Mesothelial cell of epicardium (in vitro differentiated cells): ENCODE measurements at places on chromosomes 2 and 18. TPM values are rescaled to one million over a fixed set of nuclear protein-coding genes. Genes with fewer than 3 reads are reported as not detected.
A peak's percentile ranks its signal among the peaks of the same experiment; 100 is the strongest.

- peaks cover 4% of the 10 kb centered on the region for H3K36me3 ChIP-seq
- H3K27ac ChIP-seq: no peak overlapping the region
- DNase-seq: no peak
- no peak overlapping the region for H3K4me3 ChIP-seq
Observed at GRCh38 chr2:98580656-98581284, 27.5 kb downstream of the COA5 start.

DNA sequence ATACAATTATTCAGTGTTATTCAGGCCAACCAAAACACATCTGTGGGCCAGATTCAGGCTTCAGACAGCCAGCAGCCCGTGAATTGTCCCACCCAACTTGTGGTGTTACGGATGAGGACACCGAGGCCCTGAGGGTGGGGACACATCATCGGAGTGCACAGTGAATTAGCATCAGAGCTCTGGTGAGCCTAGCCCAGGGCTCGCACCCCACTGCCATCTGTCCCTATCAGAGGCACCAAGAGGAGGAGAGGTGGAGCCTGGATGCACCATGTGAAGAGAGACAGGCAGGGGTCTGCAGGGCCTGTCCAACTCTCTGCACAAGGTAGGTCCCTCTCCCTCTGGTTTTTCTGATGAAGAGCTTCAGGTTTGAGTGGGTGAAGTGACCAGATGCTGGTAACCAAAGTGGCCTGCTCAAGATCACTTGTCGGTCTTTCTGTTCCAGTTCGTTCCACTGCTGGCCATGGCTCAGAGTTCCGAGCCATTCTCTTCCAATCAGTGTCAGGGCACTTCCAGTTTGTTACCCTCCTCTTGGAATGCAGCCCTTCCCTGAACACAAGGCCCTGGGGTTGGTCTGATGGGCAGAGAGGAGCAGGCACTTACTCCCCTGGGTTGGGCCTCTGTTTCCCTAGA is 14.8 kb upstream of the GLI2 start:
- H3K27ac ChIP-seq: no peak overlapping the region
- peaks cover 16% of the 10 kb centered on the region for H3K4me1 ChIP-seq
- H3K36me3 ChIP-seq: no peaks in the 10 kb centered on the region
- no peaks in the 10 kb centered on the region for H3K27me3 ChIP-seq

DNA sequence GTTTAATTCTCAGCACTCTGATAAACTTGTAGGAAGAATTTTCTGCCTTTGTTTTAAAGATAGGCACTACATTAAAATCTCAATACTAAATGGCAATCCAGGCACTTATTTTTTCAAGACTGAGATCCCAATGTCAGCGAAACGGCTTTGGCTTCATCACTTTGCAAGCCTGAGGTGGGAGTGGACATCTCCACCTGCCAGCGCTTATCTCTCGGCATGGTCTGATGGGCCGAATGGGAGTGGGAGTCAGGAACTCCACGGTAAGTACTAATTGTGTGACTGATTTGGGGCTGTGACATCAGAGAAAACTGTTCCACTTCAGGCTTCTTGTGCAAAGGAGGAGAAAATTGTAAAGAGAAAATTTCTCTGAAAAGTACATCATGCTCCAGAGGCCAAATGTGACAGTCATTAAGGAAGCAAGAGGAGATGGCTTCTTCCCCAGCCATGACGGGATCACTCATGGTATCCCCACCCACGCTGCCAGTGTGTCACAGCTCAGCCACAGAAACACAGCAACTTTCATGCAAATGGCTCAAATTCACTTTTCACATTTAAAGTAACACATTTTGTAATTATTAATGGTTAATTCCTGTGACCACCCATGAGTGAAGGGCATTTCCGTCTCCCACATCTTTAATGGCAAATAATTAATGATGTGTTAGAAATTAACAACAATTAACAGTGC is 385.5 kb upstream of the HNRNPA3 start:
- H3K4me1 ChIP-seq: peaks cover 5% of the 10 kb centered on the region
- H3K36me3 ChIP-seq: no peaks in the 10 kb centered on the region
- no peak for DNase-seq
- no peak overlapping the region for H3K4me3 ChIP-seq
- H3K27ac ChIP-seq: no peak overlapping the region

- no peak overlapping the region for H3K27ac ChIP-seq
- H3K4me1 ChIP-seq: no peaks in the 10 kb centered on the region
- no peak overlapping the region for H3K4me3 ChIP-seq
- no peaks in the 10 kb centered on the region for H3K27me3 ChIP-seq
- H3K36me3 ChIP-seq: no peaks in the 10 kb centered on the region
- no peak for DNase-seq
Observed at GRCh38 chr2:195842932-195843331, 185.9 kb downstream of the SLC39A10 start.

- peaks cover 33% of the 10 kb centered on the region for H3K27me3 ChIP-seq
- H3K36me3 ChIP-seq: no peaks in the 10 kb centered on the region
- DNase-seq: no peak
- no peak overlapping the region for H3K4me3 ChIP-seq
- H3K27ac ChIP-seq: no peak overlapping the region
Observed at GRCh38 chr2:62569907-62570841, 64.2 kb upstream of the TMEM17 start.

DNA sequence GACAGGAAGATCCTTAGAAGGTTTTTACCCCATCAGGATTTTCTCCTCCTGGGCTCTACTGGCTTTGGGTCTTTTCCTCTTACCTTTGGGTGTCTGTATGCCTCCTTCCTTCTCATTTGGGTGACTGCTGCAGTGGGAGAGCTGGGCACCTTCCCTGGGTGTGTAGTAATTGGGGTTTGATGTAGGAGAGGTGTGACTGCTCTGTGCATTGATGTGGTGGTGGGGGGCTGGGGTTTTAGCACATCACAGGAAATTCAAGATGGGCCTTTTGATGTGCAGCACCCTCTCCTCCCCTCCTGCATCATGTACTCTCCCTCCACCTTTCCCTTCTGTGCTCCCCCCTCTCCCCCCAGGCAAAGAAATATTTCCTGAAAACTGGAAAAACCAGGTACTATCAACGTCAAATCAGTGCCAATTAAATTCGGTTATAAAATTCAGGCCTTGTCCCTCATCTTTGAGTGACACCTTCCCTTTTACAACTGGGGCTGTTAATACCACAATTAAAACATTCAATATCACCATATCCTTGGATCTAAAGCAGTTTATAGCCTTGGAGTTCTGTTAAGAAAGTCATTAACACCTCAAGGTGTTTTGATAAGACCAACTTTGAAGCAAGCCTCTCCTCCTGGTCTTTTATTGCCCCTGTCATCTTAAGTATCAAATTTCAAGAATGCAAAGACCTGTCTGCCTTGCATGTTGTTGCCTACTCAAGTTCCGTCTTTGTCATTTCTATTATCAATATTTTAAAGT is 23.3 kb downstream of the EDAR start:
- H3K4me1 ChIP-seq: peaks cover 63% of the 10 kb centered on the region
- H3K27ac ChIP-seq: peak overlapping the region; percentile 95
- no peaks in the 10 kb centered on the region for H3K27me3 ChIP-seq
- no peaks in the 10 kb centered on the region for H3K36me3 ChIP-seq
- no peak for DNase-seq

DNA sequence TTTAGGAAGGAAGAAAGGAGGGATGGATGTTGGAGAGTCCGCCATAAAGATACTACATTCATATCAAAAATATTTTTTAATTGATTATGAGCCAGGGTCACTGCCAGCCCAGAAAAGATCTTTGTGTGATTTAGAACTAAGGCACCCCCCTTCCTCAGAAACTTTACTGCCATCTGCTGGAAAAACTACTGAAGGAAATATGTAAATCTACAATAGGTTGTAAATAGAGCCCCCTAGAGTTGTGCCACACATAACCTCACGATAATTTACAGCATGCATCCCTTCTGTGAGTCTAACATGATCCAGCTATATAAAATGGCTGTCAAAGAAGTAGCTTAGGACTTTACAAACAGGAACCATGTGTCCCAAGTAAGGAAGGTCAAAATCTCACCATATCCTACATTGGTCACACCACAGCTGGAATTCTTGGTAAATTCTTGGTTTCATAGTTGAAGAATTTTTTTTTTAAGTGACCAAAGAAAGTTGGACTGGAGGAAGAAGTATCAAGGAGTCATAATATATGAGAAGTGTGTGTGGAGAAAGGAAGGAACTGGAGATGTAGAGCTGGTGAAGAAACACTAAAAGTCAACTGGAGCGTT is 152.5 kb downstream of the CYP26B1 start:
- H3K27me3 ChIP-seq: no peaks in the 10 kb centered on the region
- H3K36me3 ChIP-seq: no peaks in the 10 kb centered on the region
- H3K4me1 ChIP-seq: peaks cover 5% of the 10 kb centered on the region
- H3K4me3 ChIP-seq: no peak overlapping the region
- DNase-seq: no peak
- H3K27ac ChIP-seq: no peak overlapping the region

GKN1 gene
- total RNA-seq: not detected in 3 replicates

FOXI3 gene
- total RNA-seq: 0.24 to 0.40 TPM (median 0.27 TPM) in 3 replicates

CSRNP3 gene
- total RNA-seq: 29.1 to 31.2 TPM (median 29.6 TPM) in 3 replicates
